ENCODE measurements at places on chromosomes 5 and 9.

DNA sequence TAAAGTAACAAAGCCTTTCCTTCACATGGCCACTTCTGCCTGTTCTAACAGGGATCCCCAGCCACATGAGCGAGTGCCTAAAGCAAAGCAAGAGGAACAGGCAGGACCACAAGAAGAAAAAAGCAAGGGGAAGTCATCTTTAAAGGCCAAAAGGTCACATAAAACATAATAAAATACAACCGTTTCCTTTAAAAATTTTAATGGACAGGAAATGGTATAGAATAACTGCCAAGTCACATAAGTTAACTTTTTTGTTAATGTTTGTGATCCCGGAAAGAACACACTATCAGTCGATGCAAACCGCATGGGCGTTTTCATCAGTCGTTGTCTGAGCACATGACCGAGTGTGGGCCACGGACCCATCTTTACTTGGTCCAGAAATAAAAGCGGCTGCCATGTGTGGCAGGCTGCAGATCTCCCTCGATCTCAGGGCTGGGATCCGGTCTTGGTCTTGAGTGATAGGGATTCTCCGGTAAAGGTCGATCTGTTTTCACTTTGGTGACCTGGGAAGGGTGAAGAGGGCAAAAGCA is 15.6 kb downstream of the NDUFA8 start:
- no peak for DNase-seq

GRCh38 chr9:104227108-104227507 is 133.0 kb downstream of the SMC2 start:
- no peak for DNase-seq

DNA sequence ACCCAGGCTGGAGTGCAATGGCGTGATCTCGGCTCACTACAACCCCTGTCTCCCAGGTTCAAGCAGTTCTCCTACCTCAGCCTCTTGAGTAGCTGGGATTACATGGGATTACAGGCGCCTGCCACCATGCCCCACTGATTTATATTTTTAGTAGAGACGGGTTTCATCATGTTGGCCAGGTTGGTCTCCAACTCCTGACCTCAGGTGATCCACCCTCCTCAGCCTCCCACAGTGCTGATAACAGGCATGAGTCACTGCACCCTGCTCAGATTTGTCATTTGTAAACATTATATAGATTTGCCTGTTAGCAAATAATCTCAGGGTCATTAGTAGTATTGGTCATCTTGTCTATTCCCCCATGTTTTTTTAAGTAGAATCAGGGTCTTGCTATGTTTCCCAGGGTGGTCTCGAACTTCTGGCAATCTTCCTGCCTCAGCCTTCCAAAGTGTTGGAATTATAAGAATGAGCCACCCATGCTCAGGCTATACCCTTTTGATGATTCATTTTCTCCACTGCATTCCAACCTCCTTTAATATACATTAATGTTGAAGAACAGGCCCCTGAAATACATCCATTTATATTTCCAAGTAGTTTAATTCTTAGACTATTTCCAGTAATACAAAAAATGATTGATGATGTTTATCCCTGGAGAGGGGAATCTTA is 17.3 kb downstream of the CENPH start:
- DNase-seq: no peak

- DNase-seq: no peak
Observed at GRCh38 chr5:40909723-40910122, 426 bp downstream of the C7 start.

DNA sequence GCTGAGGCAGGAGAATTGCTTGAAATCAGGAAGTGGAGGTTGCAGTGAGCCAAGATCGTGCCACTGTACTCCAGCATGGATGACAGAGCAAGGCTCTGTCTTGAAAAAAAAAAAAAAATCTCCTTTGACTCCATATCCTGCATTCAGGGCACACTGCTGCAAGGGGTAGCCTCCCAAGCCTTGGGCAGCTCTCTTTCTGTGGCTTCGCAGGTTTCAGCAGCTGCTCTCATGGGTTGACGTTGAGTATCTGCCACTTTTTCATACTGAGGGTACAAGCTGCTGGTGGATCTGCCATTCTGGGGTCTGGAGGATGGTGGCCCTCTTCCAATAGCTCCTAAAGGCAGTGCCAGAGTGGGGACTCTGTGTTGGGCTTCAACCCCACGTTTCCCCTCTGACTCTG is 2198.1 kb upstream of the WWC1 start:
- no peak for DNase-seq

DNA sequence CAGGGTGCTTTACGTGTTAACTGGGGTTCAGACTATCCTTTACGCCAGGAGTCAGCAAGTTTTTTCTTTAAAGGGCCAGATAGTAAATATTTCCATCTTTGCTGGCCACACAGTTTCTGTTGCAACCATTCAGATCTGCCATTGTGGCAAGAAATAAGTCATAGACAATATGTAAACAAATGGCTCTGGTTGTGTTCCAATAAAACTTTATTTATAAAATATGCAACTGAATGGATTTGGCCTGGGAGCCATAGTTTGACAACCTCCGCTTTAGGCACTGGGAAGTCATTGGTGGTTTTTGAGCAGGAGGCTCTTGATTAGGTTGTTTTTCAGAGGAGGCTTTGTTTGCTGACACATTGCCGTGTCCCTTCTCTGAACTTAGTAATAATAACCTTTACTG is 90.7 kb downstream of the INSYN2B start:
- no peak for DNase-seq

GRCh38 chr5:93587597-93588351 is 4.8 kb downstream of the NR2F1 start:
- no peak for DNase-seq

- no peak for DNase-seq
Observed at GRCh38 chr9:123093141-123093540, 59.7 kb downstream of the GPR21 start.

GRCh38 chr5:159073026-159073425 is 26.7 kb downstream of the EBF1 start:
- DNase-seq: no peak

- DNase-seq: peak; percentile 20
Observed at GRCh38 chr5:123371575-123372179, 51.5 kb downstream of the CEP120 start.

DNA sequence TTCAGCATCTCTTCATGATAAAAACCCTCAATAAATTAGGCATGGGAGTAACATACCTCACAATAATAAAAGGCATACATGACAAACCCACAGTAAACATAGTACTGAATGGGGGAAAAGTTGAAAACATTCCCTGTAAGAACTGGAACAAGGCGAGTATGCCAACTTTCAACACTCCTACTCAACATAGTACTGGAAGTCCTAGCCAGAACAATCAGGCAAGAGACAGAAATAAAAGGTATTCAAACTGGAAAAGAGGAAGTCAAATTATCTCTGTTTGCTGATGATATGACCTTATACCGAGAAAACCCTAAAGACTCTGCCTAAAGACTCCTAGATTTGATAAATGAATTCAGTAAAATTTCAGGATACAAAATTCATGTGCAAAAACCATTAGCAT is 167.6 kb downstream of the TMEM38B start:
- DNase-seq: no peak

DNA sequence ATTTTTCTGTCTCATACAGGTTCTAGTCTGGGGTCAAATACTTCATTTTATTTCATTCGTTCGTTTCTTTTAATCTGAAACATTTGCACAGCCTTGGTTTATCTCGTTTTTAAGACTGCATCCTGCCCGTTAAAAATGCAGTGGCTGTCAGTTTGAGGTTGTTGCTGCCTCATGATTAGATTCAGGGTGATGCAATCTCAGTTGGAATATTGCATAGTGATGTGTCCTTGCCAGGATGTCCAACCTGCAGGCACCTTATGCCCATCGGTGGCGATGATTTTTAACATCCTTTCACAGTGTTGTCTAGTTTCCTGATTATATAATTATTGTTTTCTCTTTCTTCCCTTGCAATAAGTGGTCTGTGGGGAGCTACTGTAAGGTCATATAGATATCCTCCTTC is 45.1 kb downstream of the SH3GL2 start:
- DNase-seq: no peak

DNA sequence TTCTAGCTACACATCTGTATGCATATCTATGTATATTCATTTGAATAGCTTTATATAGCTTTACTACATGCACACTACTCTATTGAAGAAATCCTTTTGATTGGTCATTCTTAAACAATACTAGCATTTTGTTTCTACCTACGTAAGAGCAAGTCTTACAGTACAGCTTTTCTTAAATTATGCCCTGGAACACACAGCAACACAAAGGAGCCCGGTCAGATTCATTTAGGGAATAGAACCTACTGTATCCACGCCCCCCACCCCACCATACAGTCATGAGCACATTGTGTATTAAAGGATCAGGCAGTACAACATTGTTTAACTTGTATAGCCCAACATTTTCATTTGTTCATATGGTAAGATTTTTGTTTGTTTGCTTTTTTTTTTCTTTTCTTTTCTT is 162.8 kb downstream of the GIN1 start:
- no peak for DNase-seq

DNA sequence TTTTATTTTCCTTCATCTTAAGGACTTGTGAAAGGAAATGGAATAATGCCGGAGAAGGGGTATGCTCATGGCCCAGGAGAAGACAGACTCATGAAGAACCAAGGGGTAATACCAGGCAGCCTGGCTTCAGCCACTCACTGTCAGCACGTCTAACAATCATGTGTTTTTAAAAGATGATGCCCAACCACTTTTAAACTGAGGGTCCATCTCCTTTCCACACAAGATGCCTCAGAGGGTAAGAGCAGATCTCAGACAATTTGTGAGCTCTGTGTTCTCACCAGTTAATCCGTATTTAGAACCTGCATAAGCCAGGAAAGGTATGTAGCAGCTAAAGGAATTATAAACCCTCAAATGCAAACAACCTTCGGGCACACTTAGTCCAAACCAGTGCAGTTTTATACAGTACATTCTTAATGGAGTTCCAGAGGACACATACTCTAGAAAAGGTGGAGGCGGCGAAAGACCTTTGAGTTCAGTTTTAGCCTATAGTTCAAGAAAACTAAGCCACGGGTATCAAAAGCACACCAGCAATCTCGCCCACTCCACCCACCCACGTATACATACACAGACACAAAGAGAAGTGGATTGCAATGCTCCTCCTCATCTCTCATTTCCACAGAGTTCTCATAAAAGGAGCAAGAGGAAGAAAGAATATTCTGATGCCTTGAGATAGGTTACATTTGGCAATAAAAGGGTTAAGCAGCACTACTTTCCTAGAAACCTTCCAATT is 2.6 kb downstream of the DIAPH1 start:
- DNase-seq: no peak

GRCh38 chr9:124267271-124267807 is 9.6 kb downstream of the NEK6 start:
- DNase-seq: no peak

GRCh38 chr9:130765137-130766020 is 69.7 kb upstream of the ABL1 start:
- no peak for DNase-seq

DNA sequence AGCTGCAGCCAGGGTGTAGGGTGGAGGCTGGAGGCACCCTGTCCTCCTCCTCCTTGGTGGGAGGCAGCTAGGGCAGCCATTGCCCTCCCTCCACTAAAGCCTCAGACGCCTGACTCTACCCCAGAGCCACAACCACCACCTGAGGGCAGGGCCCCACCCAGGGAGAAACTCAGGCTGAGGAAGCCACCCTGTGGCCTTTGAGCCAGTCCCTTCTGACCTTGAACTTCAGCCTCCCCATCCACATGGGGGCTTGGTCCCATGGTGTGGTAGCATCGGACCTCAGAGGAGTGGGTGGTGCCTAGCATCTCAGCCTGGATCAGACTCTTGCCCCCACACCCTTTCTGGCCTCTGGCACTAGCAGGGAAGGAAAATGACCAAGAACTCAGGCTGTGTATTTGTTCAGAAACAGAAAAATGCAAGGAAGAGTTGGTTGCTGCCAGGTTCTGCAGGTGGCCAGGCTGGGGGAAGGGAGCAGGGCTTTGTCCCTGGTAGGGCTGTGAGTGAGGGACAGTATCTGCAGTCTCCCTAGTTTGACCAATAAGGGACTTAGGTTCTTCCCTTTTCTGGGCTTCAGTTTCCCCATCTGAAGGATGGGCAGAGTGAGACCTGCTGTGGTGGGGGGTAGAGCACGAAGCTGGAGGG is 3.2 kb downstream of the DAB2IP start:
- DNase-seq: no peak

GRCh38 chr5:135048286-135048685 is 14.3 kb upstream of the PITX1 start:
- no peak for DNase-seq

- no peak for DNase-seq
Observed at GRCh38 chr5:138339091-138339456, 1.0 kb downstream of the FAM53C start.

GRCh38 chr9:129174724-129175514 is 3.1 kb downstream of the IER5L start:
- DNase-seq: peak; percentile 33

DNA sequence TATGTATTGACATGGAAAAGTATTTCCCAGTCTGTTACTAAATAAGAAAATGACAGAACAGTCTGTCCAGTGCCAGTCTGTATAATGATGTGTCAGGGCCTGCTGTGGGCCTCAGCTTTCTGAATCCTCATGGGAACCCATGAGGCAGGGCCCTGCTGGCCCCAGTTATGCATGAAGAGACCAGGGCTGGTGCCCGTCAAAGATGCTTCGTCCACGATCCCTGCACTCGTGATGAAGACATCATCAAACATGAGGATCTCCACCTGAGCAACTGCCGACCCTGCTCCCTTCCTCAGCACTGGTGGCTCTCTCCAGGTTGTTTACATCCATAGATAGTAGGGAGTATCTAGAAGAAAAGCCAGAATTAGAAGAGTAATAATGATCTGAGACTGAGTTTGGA is 52.5 kb downstream of the ICE1 start:
- DNase-seq: no peak

DNA sequence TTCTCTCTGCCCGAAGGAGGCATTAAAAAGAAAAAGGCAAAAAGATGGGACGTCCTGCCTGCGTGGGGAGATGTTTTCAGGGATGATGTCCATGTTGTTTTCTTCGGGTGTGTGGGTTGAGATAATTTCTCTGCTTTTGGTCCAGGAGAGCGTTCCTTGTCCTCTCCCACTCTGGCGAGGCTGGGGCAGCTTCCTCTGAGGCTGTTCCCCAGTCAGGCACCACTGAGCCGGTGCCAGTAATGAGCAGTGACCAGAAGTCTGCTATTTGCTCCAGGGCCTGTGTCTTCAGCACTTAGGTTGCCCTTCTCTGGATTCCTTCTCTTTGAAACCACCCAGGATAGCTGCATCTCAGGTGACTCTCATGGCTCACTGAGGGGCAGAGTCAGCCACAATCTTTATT is 71.5 kb downstream of the ACER2 start:
- DNase-seq: no peak

GRCh38 chr9:90974016-90974415 is 172.4 kb downstream of the SYK start:
- DNase-seq: no peak

GRCh38 chr5:116479776-116480675 is 94.6 kb downstream of the SEMA6A start:
- DNase-seq: no peak

DNA sequence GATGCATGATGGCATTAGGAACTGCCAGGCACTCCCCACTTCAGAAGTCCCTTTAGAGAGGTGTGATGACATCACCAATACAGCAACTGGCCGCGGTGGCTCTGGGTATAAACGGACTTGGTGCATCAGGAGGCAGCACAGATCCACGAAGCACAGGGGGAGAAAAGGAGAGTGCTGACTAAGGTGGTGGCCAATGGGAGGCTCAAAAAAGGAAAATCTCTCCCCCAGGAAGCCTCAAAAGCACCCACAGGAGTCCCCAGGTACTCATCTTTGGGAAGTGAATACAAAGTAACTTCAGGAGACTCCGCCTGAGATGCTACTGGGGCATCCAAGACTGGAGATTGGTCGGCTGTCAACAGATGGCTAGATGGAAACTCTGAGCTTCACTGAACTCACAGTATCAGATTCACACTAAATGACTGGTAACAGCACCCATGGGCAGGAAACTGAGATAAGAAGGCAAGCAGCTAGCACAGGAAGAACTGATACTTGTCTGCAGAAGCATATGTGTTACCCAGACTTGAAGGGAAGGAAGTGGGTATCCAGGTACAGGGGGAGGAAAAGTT is 7.6 kb downstream of the TTC39B start:
- peak; percentile 74 for DNase-seq

All from CD4-positive, alpha-beta T cell treated with Interleukin-12 subunit alpha and Interleukin-12 subunit beta, for 1 hour (primary cell).